ENCODE measurements at places on chromosomes 3 and 15.

- DNase-seq: no peak
These were observed 11.7 kb downstream of the MRPS22 start for GRCh38 chr3:139355476-139355875.

- no peak for DNase-seq
These were observed 124.9 kb upstream of the TLE3 start for GRCh38 chr15:70222606-70223005.

DNA sequence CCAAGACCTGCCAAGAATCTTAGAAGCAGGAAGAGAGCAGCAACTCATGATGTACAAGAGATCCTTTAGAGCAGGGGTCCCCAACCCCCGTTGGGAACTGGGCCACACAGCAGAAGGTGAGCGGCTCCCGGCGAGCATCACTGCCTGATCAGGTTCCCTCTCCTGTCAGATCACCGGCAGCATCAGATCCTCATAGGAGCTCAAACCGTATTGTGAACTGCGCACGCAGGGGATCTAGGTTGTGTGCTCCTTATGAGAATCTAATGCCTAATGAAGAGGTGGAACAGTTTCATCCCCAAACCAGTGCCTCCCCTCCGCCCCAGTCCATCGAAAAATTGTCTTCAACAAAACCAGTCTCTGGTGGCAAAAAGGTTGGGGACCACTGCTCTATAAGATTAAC is 13.8 kb downstream of the SLC41A3 start:
- DNase-seq: no peak

GRCh38 chr3:122727766-122728165 is 47.1 kb downstream of the PARP14 start:
- DNase-seq: no peak

GRCh38 chr3:131775650-131776049 is 259.2 kb downstream of the CPNE4 start:
- DNase-seq: no peak

GRCh38 chr3:43213631-43214030 is 72.7 kb upstream of the SNRK start:
- DNase-seq: no peak

- DNase-seq: no peak
These were observed 34.8 kb downstream of the SUMF1 start for GRCh38 chr3:4432259-4432658.

DNA sequence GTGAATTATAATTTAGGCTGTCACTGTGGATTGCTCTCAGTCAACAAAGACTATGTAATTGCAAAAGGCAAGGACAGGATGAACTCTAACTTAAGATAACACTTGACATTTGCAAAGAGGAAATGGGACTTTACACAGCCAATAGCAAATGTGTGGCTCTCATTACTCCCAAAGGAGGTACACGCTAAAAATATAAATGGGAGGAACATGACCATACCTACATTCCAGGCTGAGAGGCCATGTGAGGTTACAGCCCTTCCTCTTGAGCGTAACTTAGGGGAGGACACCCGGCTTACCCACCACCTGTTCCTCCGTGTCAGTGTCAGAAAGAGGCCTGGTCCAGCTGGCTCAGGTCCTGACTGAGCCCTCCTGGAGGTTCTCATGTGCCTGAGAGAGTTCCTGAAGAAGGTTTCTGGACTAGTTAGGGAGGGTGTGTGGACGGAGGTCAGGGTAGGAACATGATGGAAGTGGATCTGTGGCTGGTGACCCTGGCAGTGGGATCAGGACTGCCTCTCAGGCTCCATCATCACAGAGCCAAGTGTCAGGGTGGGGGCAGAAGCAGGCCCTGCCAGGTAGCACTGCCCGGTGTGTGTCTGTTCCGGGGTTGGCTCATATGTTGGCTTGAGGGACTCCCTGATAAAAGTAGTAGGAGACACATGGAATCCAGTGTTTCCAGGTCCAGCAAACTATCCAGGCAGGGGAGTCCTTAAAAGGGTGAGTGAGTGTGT is 7.9 kb downstream of the POPDC2 start:
- DNase-seq: no peak

DNA sequence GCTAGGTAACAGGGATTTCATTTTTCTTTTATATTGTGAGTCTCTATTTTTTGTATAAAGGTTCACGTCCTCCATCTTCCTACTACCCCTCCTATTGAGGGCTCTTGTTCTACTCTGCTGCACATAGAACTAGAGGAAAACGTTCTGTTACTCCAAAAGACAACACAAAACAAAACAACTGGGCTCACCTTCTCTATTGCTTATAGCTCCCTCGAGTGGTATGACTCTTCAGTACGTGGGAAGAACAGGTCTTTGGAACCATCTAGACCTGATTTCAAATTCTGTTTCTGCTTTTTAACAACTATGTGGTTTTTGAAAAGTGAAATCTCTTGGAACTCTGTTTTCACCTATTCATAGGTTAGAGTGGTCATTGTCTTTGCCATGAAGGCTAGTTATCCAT is 515.3 kb downstream of the SOX2 start:
- DNase-seq: no peak

DNA sequence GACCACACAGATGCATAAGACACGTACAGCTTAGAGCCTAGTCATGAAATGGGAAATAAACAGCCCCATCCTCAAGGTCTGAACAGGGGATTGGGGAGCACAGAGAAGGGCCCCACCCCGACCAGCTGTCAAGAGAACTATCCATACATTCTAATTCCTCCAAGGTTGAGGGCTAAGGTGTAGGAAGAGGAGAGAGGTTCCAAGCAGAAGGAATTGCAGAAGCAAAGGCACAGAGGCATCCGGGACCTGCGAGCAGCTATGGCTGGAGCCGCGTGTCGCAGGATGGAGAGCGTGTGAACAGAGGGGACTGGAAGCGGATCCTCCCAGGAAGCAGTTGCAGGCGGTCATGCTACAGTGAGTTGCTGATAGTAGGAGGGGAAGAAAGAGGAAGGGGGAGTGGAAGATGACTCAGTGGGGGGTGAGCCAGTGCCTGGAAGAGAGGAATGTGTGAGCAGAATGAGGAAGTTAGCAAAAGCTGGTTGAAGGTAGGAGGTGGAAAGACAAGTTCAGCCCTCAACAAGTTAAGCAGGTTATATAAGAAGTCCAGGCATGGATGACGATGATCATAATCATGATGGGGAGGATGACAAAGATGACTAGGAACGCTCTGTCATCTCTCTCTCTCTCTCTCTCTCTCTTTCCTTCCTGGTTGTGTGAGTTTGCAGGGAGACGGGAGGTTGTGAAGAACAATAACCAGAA is 89.7 kb downstream of the LIPC start:
- DNase-seq: peak; percentile 35

GRCh38 chr15:85401108-85401774 is 20.8 kb downstream of the AKAP13 start:
- no peak for DNase-seq

DNA sequence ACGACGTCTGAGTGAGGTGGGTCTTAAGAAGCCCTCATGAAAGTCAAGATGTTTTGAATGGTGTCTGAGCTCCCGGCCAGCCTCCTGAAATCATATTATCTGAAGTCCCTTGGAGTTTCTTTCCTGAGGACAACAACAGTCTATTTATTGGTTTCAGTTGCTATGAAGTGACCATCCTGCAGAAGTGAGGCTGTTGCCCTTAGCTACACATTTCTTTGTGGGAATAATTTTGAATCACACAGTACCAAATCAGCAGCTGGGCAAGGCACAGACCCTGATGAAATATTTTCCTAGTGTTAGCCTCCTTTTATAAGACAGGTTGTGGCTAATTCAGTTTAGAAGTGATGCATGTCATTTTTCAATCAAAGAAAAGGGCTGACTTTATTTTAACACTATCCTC is 220.7 kb upstream of the AZI2 start:
- no peak for DNase-seq

DNA sequence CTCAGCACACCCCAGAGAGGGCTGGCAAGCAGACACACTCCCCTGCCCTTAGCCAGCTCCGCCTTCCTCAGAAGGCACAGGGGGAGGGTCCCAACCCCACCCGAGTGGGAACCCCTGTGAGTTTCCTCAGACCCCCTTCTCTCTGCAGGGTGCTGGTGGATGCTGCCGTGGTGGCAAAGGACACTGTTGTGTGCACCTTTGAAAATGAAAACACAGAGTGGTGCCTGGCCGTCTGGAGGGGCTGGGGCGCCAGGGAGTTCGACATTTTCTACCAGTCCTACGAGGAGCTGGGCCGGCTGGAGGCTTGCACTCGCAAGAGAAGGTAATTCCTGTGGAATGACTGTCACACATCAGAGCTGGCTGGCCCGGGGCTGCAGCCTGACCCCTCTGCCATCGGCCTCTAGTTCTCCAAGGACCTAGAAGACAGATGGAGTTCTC is 149.4 kb downstream of the LRRK1 start:
- DNase-seq: no peak

DNA sequence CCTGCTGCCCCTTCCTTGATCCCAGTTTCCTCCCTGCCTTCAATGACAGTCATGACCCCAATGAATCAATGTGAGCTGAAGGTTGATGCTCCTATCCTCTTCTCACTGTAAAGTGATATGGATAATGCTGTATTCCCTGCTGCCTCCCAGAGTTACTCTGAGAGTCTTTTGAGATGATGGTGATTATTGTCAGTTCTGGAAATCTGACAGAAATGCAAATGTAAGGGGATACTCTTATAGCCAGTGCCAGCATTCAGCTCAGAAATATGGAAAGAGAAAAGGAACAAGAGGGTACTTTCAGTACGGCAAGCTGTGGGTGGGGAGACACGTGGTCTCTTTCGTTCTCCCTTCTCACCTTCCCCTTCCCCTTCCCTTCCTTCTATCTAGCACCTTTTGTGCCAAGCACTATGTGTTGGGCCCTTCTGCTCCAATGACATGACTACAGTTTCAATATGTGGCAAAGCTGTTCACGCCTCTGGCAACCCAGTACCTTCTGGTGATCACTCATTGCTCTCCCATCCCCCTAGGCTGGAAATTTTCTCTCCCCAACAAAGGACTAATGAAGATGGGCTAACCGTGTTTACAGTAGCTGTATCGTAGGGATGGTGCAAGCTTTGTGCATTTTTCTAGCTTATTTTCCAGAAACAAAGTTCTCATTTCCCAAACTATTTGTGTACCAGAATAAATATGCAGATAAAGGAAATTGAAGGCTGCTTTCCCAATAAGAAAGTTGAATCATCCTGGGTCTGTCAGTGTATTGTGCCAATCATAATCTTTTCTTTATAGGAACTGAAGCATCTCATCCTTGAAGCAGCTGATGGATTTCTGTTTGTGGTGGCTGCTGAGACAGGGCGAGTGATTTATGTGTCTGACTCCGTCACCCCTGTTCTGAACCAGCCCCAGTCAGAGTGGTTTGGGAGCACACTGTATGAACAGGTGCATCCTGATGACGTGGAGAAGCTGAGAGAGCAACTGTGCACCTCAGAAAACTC is 70.3 kb downstream of the ARNT2 start:
- no peak for DNase-seq

GRCh38 chr3:4030624-4031023 is 231.4 kb downstream of the LRRN1 start:
- no peak for DNase-seq

DNA sequence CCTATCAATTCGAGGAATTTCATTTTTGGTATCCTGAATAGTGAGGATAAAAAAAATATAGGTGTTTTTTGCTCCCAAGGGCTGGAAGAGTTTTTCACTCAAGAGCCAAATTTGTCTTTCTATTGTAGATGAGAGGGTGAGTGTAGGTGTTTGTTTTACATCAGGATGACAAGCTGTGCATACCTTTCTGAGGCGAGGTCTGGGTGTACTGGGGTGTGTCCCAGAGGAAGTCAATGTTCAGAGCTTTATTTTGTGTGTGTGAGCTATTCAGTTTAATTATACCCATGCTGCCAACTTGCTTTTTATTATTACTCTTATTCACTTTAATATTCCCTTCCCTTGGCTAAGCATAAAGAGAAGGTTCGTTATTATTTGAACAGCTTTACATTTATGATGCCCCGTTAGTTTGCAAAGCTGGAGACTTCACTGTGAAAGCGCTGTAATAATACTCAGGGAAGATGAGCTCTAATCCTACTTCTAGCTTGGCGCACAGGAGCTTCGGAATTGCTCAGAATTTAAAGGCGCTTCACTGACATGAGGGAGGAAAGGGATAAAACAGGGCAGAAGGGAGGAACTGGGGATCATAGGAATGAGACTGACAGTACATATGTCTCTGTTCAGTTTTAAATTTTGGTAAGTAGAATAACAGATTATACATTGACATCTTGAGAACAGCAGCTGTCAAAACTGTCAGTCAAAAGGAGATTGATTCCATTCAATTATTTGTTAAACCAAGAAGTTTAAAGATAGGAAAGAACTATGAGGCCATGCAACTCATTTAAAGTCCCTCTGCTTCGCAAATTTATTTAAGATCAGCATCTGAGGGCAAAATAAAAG is 117.7 kb upstream of the TP63 start:
- DNase-seq: peak; percentile 61

DNA sequence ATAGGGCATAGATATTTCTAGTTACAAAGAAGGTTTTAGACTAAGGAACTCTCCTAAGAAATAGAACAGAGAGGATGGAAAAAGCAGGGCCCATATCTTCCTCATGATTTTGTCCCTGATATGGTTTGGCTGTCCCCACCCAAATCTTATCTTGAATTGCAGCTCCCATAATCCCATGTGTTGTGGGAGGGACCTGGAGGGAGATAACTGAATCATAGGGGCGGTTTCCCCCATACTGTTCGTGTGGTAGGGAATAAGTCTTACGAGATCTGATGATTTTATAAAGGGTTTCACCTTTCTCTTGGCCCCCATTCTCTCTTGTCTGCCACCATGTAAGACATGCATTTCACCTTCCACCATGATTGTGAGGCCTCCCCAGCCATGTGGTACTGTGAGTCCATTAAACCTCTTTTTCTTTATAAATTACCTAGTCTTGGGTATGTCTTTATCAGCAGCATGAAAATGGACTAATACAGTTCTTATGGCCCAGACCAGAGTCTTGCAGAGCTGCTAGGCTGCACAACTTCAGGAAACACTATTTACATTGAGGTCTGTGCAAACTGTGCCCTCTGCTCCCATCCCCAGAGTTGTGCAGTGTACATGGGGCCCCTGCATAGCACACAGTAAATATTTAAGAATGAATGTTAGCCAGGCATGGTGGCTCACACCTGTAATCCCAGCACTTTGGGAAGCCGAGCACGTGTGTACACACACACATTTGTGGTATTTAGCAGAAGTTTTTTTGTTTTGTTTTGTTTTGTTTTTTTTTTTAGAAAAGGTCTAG is 20.3 kb upstream of the CA12 start:
- no peak for DNase-seq

GRCh38 chr3:14872706-14873105 is 53.9 kb downstream of the FGD5 start:
- DNase-seq: no peak

DNA sequence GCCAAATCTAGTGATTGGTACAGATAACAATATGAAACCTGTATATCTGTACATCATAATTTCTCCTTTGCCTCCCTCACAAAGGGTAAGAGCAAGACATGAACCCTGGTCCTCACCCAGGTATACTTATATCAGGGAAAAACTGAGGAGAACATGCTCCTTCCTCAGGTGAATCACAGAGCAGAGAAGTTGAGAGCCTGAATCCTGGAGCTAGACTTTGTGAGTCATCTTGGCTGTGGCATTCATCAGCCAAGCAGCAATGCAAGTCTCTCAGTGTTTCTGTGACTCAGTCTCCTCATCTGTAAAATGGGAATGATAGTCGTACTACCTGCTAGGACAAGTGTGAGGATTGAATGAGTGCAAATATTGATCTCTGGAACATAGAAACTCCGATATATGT is 165.7 kb upstream of the ADAMTS9 start:
- DNase-seq: no peak

- no peak for DNase-seq
These were observed 84.5 kb downstream of the SETD2 start for GRCh38 chr3:47079432-47079831.

GRCh38 chr3:146375219-146375618 is 94.1 kb downstream of the PLSCR2 start:
- DNase-seq: no peak
